NCI-H1930 (cell line): ENCODE measurements at places on chromosomes 3 and 15.

DNA sequence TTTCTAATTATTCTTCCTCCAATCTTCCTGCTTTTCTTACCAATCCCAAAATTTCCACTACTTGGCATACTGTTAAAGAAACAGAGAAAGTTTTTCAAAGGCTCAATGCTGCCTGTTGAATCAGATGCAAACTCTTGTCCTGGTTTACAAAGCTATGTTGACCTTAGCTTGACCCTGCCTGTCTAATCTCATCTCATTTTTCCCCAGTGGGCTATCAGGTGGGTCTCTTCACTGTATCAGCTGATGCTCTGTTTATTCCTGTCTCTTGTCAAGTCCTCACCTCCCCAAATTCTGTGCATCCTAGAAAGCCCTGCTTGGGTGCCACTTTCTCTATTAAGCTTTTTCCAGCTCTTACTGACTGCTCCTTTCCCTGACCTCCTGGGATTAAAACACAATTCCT lies 18.2 kb downstream of the NFKBIZ start:
- no peak for DNase-seq

GRCh38 chr3:132703733-132704132 lies 18.5 kb downstream of the NPHP3 start:
- DNase-seq: no peak

GRCh38 chr15:85778107-85778776 lies 16.5 kb downstream of the KLHL25 start:
- DNase-seq: no peak

GRCh38 chr3:48472673-48472922 lies 26.1 kb downstream of the ATRIP start:
- no peak for DNase-seq

GRCh38 chr3:44235604-44236484 lies 5.8 kb upstream of the TOPAZ1 start:
- peak; percentile 0 for DNase-seq

DNA sequence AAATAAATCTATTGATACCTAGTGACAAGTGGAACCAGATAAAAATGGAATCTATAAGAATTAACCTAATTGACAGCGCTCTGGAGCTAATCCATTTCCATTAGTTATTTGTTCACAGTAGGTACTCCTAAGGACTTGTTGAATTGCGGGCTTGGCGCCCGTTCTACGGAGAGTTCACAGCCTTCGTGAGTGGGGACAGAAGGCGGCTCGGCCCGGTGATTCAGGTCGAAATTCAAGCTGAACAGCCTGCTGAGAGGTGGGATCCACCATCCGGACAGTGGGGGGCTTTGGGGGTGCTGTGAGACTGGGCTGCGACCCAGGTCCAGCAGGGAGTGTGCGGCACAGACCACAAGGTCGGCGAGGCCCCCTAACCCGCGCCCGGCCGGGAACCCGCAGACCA lies 779 bp upstream of the CTNNB1 start:
- DNase-seq: peak; percentile 11

DNA sequence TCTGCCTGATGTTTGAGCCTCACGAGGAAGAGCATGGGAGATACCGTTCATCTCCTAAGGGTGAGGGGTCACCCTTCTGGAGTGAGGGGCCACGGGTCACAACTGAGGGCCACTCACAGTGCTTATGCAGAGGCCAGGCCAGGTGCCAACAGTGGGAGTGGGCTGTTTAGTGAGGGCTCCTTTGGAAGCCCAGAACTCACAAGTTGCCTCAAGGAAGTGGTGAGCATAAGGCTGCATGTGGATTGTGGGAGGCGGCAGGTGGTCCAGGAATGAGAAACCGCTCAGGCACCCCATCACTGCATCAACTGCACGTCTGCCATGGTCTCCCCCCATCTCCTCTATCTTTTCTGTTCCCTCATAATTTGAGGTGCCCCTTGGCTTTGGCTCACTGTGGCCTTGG lies 26.5 kb downstream of the SPSB4 start:
- DNase-seq: no peak
